Pancreas (tissue), 10 donors: ENCODE measurements at places on chromosomes 7 and 10. TPM values are rescaled to one million over a fixed set of nuclear protein-coding genes. Genes with fewer than 3 reads are reported as not detected.

- no peak for DNase-seq
- H3K4me1 ChIP-seq = peaks cover 7% of the 10 kb centered on the region
- H3K27me3 ChIP-seq = no peaks in the 10 kb centered on the region
- no peak overlapping the region for H3K4me3 ChIP-seq
Observed at GRCh38 chr7:128268233-128268632, 27.2 kb downstream of the LEP start.

- no peak overlapping the region for H3K4me3 ChIP-seq
- peaks cover 10% of the 10 kb centered on the region for H3K4me1 ChIP-seq
- H3K36me3 ChIP-seq = no peaks in the 10 kb centered on the region
- H3K27me3 ChIP-seq = no peaks in the 10 kb centered on the region
Observed at GRCh38 chr7:140247559-140247958, 70.8 kb upstream of the KDM7A start.

- no peak for DNase-seq
- no peak overlapping the region for H3K27ac ChIP-seq
- no peaks in the 10 kb centered on the region for H3K27me3 ChIP-seq
- H3K4me1 ChIP-seq = no peaks in the 10 kb centered on the region
- no peak overlapping the region for H3K4me3 ChIP-seq
Observed at GRCh38 chr7:92815412-92815811, 21.0 kb downstream of the CDK6 start.

Gene SYNPO2L
- total RNA-seq = not detected

GRCh38 chr7:137245186-137245585, 98.3 kb downstream of the PTN start:
- H3K36me3 ChIP-seq = no peaks in the 10 kb centered on the region
- no peak overlapping the region for H3K4me3 ChIP-seq
- H3K27me3 ChIP-seq = no peaks in the 10 kb centered on the region
- no peak for DNase-seq

DNA sequence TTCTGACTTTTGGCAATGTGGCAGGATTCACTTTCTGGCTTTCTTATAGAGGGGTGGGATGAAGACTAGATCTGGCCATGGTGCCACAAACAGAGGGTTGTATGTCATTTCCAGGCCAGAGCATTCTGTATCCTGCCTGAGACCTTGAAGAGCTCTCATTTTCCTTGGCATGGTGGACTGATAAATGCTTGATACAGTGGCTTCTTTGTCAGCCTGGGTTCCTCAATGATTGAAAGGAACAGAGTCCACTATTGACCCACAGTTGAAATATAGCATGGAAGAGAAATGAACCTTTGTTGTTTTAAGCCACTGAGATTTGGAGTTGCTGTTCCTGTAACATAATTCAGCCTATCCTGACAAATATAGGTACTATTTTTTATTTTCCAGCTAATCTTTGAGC, 462.7 kb downstream of the SUGCT start:
- H3K27ac ChIP-seq = no peak overlapping the region
- no peaks in the 10 kb centered on the region for H3K4me1 ChIP-seq
- no peaks in the 10 kb centered on the region for H3K36me3 ChIP-seq
- no peak for DNase-seq

DNA sequence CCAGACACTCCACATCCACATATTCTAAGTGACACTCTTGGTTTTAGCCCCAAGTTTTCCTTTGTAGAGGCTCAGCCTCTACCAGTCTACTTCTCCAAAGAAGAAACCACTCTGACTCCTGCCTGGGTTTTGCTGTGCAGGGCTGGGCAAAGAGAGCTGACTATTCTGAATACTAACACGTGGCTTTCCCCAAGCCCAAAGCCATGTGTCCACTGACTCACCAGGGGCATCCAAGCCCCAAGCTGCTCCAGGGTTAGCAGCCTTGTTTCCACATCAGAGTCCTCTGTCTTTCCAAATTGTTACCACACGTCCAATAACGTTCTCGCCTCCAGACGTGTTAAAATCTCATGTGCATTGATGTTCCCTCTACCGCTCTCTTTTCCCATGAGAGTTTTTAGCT, 8.7 kb downstream of the GALNTL5 start:
- no peaks in the 10 kb centered on the region for H3K4me1 ChIP-seq
- H3K27ac ChIP-seq = no peak overlapping the region
- DNase-seq = no peak
- H3K4me3 ChIP-seq = no peak overlapping the region
- no peaks in the 10 kb centered on the region for H3K27me3 ChIP-seq
- H3K36me3 ChIP-seq = no peaks in the 10 kb centered on the region

DNA sequence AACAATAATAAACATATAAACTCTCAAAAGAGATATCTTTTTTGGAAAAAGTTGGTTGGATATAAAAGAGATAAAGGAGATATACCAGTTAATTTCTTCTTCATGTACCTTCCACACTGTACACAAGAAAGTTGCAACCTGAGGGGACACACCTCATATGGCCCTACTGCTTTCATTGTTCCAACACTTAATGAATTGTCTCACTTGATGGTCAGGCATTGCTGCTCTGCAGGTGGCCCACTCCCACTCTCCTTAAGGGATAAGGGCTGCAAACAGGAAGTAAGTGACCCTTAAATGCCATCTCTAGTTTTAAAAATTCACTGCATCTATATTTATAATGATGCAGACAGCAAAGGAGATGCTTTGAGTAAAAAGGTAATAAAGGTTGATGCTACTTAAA, 152.3 kb downstream of the BTAF1 start:
- no peak overlapping the region for H3K4me3 ChIP-seq
- DNase-seq = no peak
- H3K27me3 ChIP-seq = no peaks in the 10 kb centered on the region
- peaks cover 2% of the 10 kb centered on the region for H3K36me3 ChIP-seq

- H3K4me1 ChIP-seq = no peaks in the 10 kb centered on the region
- no peaks in the 10 kb centered on the region for H3K36me3 ChIP-seq
- H3K27ac ChIP-seq = no peak overlapping the region
- H3K27me3 ChIP-seq = no peaks in the 10 kb centered on the region
- DNase-seq = no peak
- H3K4me3 ChIP-seq = no peak overlapping the region
Observed at GRCh38 chr7:29600661-29601060, 37.0 kb downstream of the PRR15 start.

- H3K27ac ChIP-seq = no peak overlapping the region
- no peak overlapping the region for H3K4me3 ChIP-seq
- DNase-seq = no peak
- no peaks in the 10 kb centered on the region for H3K27me3 ChIP-seq
- no peaks in the 10 kb centered on the region for H3K36me3 ChIP-seq
Observed at GRCh38 chr7:38839851-38840250, 69.1 kb downstream of the VPS41 start.

Gene TMEM236
- total RNA-seq = 0.62 TPM

Gene NSUN6
- total RNA-seq = 7.3 TPM

Gene SCIN
- total RNA-seq = 0.39 TPM
